ENCODE measurements at places on chromosomes 4 and X.
A peak's percentile ranks its signal among the peaks of the same experiment; 100 is the strongest.

- DNase-seq: no peak
Measured at GRCh38 chrX:12961196-12961718, 13.7 kb upstream of the TMSB4X start.

DNA sequence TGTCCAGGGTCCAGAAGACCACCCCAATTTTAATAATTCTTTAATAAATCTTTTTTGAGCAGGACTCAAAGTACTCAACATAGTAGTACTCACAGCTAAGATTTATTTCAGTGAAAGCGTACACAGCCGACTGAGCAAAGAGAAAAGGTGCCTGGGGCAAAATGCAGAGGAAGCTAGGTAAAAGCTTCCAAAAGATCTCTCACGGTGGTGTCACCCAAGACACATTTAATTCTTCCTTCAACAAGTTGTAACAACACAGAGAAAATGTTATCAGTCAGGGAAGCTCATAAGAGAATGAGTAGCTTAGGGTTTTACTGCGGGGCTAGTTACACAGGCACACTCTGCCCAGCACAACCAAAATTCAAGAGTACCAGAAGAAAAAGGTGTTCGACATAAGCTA is 201.1 kb downstream of the OPHN1 start:
- no peak for DNase-seq

DNA sequence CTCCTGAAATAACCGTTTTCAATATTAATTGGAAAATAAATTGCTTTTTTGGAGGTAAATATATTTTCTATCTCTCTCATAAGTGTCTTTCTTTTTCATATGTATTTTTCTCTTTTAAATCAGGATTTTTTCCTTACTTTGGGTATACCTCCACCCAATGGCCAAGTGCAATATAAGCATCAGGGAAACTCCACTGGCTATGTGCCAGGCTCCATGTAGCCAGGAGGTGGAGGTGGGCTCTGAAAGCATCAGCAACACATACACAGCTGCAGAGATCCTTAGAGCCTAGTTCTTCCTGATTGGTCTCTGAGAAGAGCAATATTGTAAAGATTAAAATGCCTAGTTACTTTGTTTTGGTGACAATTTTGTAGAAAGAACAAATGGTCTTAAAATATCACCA is 3.4 kb downstream of the GABRA2 start:
- DNase-seq: no peak

DNA sequence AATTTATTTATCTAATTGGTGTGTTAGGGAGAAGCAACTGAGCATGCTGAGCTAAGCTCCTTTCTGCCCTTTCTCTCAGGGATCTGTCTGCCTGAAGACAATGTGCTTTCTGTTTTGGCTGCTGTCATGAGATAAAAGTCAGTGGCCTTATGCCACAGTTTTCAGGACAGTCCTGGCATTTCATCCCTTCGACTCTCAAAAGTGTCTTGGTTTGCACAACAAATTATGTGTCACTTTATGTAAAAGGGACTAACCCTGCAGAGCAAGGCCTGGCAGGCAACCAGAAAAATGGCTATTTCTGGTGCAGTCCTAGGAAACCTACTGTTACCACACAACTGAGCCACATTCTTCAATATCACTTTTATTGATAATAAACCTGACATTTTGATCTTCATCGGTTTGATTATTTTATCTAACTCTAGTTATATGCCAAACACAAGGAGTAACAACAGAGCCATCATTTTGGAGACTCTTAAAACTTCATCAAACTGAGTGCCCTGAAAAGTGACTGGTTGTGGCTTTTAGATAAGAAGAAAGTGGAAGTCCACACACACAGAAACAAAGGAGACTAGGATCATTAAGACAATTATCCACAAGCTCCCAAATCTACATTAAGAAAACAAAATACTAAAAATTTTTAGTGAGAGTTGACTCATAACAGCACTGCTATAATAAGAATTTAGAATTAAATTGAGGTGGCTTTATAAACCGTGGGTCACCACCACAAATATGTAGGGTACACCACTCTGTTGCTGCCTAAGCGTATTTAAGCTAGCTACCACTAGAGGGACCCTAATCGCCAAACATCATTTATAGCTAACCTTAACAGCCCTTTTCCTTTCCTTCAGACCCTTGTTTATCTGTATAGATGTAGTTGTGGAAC is 95.9 kb upstream of the PTPN13 start:
- no peak for DNase-seq

GRCh38 chrX:257681-258289 is 23.4 kb upstream of the PLCXD1 start:
- DNase-seq: no peak

- DNase-seq: no peak
Measured at GRCh38 chr4:40962551-40963180, 212.9 kb downstream of the NSUN7 start.

GRCh38 chr4:181200076-181200475 is 1043.1 kb upstream of the TENM3 start:
- no peak for DNase-seq

DNA sequence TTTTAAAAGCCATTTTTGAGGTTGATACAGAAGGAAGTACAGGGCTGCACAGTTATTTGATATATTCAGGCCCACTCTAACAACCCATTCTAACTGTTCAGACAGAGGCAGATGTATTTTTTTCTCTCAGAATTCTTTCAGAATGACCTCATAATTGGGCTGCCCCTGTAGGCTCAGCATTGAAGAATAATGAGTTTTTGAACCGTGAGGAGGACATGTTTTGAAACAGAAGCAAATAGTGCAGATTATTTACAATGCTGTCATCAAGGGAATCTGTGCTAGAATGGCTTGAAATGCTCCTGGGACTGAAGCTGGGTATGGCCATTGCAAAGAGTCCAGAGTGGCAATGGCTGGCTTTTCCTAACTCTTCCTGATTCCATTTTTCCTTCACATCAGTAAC is 158.1 kb downstream of the SOX3 start:
- no peak for DNase-seq

DNA sequence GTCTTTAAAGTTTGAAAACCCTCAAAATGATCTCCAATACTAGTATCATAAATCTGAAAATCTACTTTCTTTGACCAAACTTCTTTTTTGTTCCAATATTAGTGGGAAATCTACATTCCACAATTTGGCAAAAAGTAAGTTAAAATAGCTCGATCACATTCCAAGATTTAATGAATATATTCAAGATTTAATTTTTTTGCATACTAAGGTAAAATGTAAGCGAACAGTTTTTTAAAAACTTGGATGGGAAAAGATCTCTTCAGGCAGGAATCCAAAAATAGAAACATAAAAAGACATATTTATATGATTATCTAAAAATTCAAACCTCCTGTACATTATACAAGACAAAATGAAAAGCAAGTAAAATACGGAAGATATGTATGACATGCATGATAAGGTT is 31.2 kb downstream of the CNOT6L start:
- no peak for DNase-seq

GRCh38 chrX:136689436-136689835 is 41.5 kb downstream of the CD40LG start:
- no peak for DNase-seq

- DNase-seq: no peak
Measured at GRCh38 chr4:77613267-77613666, 7.6 kb downstream of the CXCL13 start.

DNA sequence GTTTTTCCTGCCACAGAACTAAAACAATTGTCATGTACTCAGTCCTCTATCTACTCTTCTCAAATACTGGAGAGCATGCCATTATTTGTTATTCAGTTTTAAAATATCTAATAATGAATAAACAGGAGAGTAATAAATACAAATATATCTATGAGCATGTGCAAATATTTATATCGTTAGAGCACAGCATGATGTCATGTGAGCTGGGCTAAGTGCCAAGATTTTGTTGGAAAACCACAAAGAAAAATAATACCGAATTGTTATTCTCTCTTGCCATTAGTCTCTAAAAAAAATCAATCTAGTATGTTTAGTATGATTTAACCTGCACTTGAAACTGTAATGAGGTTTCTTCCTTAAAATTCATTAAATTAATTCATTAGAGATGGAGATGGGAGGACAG is 97.3 kb downstream of the DDX60 start:
- peak; percentile 56 for DNase-seq

DNA sequence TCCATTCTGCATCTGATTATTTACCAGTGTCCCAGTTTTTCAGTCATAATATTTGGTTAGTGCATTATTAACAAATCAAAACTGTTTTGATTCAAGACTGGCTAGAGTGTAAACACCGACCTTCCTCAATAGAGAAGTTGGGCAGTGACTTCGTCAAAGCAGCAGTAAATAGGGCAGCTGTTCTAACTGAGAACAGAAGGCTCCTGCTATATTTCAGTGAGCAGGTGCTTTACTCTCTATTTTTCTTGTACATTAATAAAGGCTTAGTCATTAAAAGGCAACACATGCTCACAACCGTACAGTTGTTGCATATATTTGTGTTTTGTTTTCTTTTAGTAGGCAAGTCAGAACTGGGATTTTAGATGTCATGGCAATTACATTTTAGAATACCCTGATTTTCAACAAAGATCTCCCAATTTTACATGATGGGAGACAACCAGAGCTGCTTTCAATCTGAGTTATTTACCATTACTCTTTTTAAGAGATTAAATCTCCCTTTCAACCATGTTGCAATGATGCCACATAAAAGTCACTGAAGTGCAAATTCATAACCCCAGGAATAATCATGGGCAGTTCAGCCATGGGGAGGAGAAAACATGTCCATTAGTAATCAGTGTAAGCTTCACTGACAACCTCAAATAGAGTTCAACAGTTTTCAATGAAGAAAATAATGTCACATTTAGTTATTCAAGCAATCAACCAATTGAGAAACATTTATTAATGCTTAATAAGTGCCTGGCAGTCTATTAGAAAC is 233.3 kb downstream of the NDST4 start:
- no peak for DNase-seq

DNA sequence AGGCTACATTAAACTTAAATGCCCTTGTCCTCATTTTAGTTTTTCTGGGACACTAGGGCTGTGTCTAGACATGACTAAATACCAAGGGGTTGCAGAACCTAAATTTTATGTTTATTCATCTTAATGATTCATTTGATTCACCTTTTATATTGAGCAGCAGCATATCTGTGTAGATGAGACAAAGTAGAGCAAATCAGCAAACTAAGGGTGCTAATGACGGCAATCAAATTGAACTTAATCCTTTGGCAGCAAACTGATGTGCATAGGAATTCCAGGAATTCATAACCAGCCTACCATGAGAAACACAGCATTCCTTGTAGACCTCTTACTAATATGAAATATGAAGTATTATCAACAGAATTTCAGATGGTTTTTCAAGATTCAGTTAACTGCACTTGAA is 25.1 kb downstream of the EPHA5 start:
- no peak for DNase-seq

- no peak for DNase-seq
Measured at GRCh38 chrX:107935664-107936433, 46.3 kb downstream of the TEX13B start.

DNA sequence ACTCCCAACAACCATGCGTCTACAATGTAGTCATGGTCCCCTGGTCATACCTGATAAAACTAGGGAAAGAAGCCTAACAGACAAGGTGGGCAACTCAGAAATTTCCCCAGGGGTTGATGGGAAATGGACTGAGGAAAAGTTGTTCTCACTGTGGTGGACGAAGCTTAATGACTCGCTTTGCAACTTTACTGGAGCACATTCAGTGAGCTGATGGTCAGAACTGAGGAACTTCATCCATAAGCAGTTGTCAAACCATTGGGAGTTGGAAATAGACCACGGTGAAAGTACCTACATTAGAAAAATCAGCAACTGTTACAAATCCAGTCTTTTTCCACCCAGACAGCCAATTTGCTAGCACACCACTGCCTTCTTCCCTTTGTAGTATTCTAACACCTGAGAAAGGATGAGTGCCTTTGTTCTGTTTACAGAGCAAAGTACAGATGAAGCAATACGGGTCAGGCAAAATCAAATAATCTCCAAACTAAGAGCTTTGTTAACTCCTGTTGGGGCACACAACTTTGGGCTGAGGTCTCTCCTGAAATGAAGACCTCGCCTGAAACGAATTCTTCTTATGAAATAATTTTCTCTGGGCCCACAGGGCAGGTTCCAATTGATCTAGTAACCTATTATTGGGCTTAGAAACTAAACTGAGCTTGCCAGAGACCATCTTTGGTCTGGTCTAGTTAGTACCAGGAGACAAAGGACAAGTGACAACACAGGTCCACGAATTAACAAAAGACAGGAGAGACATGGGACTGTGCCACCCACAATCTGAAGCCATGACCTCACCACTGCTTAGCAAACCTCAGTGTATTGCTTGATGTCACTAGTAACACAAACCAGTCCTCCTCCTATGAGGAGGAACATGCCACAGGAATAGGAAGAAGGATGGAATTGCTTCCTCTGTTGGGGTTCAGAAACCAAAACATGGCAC is 58.9 kb upstream of the NFKB1 start:
- no peak for DNase-seq

DNA sequence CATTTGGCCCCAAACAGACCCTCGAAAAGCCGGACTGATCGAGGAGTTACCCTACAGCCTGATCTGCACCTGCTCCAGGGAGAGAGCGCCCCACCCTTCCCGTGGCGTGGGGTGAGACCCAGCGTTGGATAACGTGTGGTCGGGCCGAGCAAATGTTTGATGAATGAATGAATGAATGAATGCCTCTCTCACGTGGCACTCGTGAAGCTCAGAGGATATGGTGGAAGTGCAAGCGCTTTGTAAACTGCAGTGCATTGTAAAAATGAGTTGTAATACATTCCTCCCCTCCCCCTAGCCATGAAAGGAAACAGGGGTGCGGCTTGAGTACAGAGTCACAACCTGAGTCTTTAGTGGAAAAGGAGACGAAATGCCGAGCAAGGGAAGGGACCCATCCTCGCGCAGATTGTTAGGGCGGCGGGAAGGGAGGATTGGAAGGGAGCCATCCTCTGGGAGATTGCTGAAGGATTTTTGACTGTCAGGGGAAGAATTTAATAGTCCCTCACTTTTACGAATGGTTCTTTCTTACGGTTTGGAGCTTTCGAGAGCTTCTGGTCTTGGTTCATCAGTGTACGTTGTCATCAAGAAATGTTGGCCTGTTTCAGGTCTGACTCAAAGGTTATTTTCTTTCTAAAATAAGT is 772 bp upstream of the FBXW7 start:
- no peak for DNase-seq

GRCh38 chr4:30399476-30399875 is 320.7 kb upstream of the PCDH7 start:
- DNase-seq: no peak

- no peak for DNase-seq
Measured at GRCh38 chr4:86035688-86036087, 324.2 kb downstream of the MAPK10 start.

DNA sequence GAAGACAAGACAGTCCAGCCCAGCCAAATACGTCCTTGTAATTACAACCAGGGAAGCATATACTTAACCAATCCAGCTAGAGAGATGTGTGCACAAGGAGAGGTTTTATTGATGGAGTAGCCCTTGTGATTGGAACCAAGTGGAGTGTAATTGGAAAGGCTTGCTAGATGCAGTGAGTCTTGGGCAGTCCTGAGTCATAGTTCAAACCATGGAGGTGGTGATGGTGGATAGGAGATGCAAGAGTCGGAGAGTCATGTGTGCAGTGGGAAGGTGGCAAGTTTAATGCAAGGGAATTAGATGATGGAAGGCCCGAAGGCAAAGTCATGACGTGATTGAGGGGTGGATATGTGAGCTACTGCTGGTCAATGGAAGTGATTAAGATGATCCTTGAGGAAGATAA is 63.7 kb downstream of the PHEX start:
- no peak for DNase-seq
